Stimulated activated CD4-positive, alpha-beta T cell treated with anti-CD3 and anti-CD28 coated beads, TNF-alpha, amount 100 ng/mL, for 48 hours (primary cell): ENCODE measurements at places on chromosomes 6 and 20.

DNA sequence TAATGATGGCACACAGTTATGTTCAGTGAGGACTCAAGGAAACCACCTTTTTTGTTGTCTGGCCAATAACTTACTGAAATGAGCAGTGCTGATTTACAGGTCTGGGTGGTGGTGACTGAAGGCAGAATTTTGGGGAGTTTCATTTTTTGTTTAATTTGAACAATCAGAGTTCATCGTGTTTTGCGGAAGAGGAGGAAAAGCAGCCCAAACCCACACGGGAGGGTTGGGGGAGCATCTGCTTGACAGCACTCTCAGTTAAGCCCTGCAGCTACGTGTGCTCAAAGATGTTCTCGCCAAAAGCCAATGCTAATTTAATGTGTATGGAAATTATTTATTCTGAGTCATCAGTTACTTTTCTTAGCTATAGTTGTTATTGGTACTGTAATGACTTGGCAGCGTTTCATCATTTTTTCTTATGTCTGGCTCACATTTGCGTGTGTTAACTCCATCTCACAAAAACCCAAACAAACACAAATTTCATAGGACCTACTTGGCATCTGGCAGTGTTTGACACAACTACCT lies 89.2 kb downstream of the UST start:
- DNase-seq: peak; percentile 6

GRCh38 chr20:23013429-23013828 lies 21.7 kb upstream of the SSTR4 start:
- no peak for DNase-seq

- no peak for DNase-seq
These were observed 14.9 kb downstream of the MAN1A1 start for GRCh38 chr6:119334535-119335264.

DNA sequence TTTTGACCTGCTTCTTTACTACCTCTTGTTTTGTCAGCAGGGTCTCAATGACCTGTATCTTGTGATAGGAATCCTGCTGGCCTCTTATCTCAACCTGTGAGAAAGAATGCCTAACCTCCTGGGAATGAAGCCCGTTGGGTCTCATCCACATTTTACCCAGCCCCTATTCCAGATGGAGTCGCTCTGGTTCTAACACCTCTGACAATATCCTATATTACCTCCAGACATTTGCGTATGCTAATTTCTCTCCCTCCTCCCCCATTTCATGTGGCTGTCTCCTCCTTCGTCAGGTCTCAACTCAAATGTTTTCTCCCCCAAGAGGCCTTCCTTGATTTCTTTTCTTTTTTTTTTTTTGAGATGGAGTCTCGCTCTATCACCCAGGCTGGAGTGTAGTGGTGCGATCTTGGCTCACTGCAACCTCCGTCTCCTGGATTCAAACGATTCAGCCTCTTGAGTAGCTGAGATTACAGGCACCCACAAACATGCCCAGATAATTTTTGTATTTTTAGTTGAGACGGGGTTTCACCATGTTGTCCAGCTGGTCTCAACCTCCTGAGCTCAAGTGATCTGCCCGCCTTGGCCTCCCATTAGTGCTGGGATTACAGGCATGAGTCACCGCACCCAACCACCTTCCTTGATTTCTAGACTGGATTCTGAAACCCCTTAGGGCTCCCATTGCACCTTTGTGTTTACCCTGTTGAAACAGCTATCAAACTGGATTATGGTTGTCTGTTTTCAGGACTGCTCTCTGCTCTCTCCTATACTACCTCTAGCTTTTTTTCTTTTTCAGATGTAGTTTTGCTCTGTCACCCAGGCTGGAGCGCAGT lies 49.5 kb upstream of the B4GALT5 start:
- DNase-seq: no peak

- DNase-seq: no peak
These were observed 150.7 kb downstream of the FRK start for GRCh38 chr6:115909923-115910546.

DNA sequence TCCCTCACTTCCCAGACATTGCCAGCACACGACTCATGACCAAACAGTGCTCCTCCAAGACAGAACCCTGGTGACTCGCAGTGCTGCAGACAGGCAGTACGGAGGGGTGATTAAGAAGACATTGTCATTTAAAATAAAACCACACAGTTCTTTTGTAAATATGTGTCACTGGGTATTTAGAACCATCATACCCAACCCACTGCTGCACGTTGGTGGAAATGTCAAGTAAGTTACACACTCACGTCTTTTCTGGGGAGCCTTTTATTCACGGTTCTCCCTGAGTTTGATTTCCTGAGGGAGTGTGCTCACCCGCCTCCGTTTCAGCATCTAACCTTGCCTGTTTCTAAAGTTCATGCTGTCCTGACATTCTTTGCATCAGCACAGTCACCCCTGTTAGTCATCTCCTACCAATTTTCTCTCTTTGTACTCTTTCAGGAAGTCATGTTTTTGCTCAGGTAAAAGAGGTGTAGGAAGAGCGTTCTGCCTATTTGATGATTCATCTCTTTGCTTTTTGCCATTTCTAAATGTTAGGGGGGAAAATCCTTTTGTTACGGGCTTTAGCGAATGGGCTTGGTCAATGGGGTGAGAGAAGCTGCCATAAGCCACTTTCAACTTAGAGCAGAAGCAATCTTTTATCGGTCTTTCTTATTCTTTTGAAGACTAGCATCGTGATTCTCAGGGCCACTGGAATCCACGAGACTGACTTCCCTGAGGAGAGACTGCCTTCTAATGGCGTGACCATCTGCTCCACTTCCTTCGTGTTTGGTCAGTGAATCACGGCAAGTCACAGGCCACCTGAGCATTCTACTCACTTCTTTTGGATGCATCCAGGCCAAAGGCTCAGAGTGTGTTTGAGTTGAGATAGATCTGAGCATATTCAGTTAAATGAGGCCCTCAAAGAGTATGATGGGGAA lies 512.8 kb upstream of the JARID2 start:
- peak; percentile 56 for DNase-seq

DNA sequence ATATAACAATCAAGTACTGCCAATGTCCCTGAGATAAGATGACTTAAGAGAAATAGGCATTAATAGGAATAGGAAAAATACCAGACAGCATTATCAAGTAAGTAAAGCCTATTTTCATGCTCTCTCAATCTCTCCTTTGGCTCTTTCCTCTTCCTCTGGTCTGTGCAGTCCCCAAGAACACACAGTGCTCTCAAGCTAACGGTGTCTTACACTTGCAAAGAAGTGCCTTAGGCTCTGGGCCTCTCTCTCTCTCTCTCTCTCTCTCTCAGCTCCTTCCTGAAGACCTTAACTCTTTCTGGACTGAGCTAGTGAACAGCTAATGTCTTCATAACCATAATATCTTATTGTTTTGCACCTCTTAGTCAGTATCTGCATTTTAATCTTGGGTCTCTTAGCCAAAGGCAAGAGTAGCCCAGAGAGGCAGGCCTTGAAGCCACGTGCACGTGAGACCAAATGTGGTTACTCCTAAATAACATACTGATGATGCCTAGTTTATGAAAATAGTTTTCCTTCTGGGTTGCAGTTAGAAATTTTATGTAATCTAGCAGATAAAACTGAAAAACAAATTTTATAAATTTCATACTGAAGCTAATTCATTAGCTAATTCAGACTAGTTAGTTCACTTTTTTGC lies 70.8 kb downstream of the TPD52L1 start:
- no peak for DNase-seq

DNA sequence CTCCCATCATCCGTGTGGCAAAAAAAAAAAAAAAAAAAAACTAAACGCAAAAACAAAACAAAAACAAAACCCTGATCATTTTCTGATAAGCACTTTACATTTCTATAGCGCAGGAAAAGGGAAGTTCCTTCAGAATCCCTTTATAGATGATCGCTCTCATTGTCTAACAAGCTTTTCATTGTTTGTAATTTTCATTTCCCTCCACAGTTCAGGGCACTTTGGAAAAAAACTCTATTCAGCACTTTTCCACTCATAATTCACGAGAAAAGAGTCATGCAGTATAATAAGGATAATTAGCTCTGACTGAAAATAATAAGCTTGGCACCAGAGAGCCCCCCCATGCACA lies 89.4 kb upstream of the ATXN1 start:
- no peak for DNase-seq

GRCh38 chr20:54267483-54268003 lies 59.7 kb downstream of the PFDN4 start:
- no peak for DNase-seq

DNA sequence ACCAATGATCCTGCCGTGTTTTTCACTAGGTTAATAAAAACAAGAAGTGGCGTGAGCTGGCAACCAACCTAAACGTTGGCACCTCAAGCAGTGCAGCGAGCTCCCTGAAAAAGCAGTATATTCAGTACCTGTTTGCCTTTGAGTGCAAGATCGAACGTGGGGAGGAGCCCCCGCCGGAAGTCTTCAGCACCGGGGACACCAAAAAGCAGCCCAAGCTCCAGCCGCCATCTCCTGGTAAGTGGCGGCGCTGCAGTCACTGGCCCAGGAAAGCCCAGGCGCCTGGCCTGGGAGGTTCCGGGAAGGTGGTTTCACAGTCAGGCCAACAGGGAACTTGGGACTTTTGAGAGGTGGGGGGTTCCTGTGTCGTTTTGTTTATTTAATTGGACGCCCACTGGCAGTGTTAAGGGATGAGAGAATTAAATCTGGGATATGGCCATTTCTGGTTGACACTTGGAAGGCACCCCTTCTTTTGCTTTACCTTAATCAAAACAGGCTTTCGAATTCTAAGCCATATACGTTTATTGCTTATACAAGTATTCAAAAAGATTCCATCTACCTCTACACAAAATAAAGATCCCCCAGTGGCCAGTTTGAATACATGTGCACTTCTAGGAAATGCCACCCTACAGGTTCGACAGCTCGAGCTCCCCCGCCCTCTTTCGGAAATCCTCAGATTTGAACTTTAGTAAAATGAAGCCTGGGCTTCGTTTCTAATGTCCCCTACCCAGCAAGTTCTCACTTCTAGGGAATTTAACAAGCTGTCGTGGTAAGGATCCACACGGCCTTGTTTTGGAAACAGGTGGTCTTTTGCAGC lies 138.9 kb downstream of the TMEM242 start:
- peak; percentile 38 for DNase-seq

DNA sequence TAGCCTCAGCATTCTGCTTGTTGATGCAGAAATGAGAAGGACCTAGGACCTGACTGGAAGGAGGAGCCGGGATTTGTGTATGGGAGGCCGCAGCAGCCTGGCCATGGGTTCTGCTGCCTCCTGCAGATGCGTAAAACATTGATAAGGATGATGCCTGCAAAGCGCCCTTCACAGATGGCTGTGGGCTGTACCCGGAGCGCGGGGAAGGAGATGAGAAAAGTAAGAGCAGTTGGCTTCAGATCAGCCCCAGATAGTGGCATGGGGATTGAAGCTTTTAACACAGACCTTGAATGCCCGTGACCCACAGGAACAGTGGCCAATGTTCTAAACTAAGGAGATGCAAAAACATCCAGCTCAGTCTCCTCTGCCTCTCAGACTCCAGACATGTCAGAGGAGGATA lies 136.4 kb upstream of the KCNG1 start:
- DNase-seq: no peak

DNA sequence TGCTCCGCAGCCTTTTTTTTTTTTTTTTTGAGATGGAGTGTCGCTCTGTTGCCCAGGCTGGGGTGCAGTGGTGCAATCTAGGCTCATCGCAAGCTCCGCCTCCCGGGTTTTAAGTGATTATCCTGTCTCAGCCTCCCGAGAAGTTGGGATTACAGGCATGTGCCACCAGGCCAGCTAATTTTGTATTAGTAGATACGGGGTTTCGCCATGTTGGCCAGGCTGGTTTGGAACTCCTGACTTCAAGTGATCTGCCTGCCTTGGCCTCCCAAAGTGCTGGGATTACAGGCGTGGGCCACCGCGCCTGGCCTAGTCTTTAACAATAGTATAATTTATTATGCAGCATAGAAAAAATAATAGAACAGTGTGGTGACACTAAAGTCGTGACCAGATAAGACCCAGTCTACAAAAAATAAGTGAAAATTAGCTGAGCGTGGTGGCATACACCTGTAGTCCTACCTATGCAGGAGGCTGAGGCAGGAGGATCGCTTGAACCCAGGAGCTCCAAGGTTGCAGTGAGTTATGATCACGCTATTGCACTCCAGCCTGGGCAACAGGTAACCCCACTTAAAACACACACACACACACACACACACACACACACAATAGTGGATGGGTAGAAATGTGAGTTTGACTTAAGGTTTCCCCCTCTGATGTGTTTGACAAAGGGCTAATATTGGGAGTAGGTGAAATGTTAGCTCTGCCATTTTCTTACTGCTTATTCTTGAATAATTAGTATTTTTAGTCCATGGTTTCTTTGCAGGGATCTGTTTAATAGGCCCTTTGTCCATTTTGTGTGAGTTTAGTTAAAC lies 6.5 kb downstream of the PIM1 start:
- DNase-seq: no peak

GRCh38 chr20:13821876-13822275 lies 37.0 kb downstream of the NDUFAF5 start:
- no peak for DNase-seq

DNA sequence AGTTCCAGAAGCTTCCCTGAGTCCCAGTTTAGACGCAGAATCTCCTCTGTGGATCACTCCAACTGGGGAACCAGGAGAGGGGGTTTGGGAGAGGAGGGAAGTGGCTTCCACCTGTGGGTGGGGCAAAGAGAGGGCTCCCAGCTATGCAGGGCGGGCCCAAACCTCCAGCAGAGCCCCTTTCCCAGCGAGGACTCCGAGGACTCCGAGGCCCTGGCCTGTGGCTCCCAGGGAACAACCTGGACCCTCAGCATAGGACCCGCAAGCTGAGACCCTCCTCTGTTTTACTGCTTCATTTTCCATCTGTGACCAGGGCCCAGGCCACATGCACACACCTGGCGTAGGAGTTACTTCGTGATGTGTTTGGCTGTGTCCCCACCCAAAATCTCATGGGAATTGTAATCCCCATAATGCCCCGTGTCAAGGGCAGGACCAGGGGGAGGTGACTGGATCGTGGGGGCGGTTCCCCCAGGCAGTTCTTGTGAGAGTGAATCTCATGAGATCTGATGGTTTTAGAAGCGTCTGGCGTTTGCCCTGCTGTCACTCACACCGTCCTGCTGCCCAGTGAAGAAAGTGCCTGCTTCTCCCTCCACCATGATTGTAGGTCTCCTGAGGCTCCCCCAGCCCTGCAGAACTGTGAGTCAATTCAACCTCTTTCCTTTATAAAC lies 27.9 kb downstream of the NTSR1 start:
- no peak for DNase-seq

GRCh38 chr6:106107043-106107613 lies 21.0 kb downstream of the PRDM1 start:
- DNase-seq: no peak

DNA sequence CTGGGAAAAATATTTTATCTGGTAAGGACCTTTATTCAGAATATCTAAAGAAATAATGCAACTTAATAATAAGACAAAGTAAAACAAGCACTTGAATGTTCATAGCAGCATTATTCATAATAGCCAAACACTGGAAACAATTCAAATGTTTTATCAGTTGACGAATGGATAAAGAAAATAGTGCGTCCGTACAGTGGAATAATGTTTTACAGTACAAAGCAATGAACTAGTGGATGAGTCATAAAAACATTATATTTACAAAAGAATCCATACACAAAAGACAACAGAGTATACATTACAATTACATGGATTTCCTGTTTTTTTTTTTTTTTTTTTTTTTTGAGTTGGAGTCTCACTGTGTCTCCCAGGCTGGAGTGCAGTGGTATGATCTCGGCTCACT lies 12.7 kb downstream of the SMAP1 start:
- no peak for DNase-seq
